Left forelimb (tissue), 1 donor: ENCODE measurements at places on chromosomes 16 and 17.

- DNase-seq = no peak
These were observed 28.1 kb downstream of the HEATR3 start for GRCh38 chr16:50093607-50094539.

- DNase-seq = no peak
These were observed 23.1 kb upstream of the PHF12 start for GRCh38 chr17:28974451-28974850.

- DNase-seq = no peak
These were observed at the start of gene CPSF4L for GRCh38 chr17:73261617-73261951. TSS of gene CPSF4L (minus strand) at chr17:73261880. CDS start at chr17:73261818, 62 bp downstream.

GRCh38 chr16:2178321-2179106 is 17.9 kb downstream of the CASKIN1 start:
- no peak for DNase-seq

- DNase-seq = no peak
These were observed 145.9 kb upstream of the PLCG2 start for GRCh38 chr16:81633147-81633619.

GRCh38 chr17:77723071-77723908 is 235.2 kb upstream of the TNRC6C start:
- DNase-seq = peak; percentile 76

DNA sequence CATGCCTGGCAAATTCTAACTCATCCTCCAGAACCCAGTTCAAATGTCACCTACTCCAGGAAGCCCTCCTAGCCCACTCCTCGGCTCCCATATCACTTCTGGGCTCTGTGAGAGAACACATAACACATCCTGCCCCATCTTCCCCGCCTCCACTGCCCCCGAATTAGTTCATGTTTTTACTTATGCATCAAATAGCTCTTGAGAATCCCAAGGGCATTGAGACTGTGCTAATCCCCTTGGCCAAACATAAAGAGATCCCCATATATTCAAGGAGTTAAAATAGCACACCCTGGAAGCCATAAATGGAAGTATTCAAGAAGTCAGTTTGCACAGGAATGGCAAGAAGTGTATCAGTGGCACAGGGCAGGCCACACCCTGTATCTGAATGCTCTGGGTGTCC is 2.0 kb upstream of the CREBBP start:
- no peak for DNase-seq

- no peak for DNase-seq
These were observed 134.1 kb upstream of the GNAO1 start for GRCh38 chr16:56057151-56057550.

GRCh38 chr17:43679911-43680310 is 18.2 kb upstream of the MEOX1 start:
- no peak for DNase-seq

DNA sequence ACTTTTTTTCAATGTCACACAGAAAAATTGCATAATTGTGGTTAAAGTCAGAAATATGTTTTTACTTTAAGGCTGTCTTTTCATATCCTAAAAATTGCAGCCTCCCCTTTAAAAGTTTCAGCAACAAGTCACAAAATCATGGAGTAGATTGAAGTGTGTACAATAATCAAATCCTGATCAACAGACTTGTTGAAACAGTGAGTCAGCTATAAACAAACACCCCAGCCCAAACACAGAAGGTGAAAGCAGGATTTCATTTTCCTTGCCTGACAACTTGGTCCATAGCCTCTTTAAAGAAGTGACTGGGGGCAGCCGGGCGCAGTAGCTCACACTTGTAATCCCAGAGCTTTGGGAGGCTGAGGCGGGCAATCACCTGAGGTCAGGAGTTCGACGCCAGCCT is 59.9 kb downstream of the WNT3 start:
- DNase-seq = no peak

- DNase-seq = no peak
These were observed 4.8 kb upstream of the ABCC12 start for GRCh38 chr16:48160575-48160974.
